ENCODE measurements at places on chromosomes 5 and 9.

DNA sequence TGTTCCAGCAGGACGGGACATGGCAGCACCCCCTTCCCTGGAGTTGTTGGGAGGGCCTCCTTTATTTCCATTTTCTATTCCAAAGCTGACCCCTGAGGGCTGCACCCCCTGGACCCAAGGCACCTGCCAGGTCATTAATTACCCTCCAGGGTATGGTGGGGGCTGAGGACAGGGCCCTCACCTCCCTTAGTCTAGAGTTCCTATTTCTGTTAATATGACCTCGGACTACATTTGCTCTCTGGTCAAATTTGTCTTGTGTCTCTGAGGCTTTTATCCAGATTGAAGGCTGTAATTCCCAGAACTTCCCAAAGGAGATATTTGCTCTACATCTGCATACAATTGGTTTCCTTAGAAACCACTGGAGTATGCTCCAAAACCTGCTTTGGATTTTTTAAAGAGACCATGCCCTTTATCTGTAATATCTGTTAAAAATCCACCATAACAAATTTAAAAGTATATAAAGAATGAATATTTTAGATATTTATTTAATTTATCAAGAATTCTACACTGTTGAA is 16.8 kb downstream of the PHF2 start:
- no peak for DNase-seq

- DNase-seq: no peak
These were observed 7.8 kb upstream of the RXRA start for GRCh38 chr9:134318481-134318891.

- DNase-seq: no peak
These were observed 422.7 kb downstream of the TLE1 start for GRCh38 chr9:81266674-81267073.

DNA sequence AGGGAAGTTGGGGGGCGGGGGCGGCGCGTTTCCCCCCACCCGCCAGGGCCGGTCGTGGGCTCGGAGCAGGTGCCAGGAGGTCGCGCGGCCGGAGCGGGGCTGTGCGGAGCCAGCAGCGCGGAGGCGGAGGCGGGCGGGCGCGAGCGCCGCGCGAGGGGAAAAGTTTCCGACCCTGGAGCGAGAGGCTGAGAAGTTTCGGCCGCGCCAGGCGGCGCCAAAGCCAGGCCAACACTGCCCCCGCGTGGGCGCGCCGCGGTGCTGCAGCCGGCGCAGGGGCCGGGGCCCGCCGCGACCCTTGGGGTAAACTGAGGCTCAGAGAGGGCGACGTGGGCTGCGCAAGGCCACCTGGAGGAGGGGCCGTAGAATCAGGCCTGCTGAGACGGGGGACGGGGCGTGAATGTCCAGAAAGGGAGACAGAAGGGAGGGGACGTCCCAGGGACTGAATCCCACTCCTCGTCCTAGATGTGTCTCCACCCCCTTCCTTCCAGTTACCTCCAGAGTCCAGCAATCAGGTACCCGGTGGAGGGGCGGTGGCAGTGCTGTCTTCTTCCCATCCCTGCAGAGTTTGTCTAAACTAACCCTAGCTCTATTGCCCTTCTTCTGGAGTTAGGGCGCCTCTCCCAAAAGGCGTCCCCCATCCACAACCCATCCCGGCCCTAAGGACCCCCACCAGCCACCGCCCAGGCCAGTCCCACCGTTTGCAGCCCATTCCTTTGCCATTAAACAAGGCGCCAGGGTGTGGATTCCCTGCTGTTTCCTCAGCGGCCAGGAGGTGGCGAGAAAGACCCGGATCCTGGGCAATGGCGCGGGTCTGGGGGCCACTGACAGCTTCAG is 10.2 kb downstream of the C9orf50 start:
- DNase-seq: peak; percentile 64

DNA sequence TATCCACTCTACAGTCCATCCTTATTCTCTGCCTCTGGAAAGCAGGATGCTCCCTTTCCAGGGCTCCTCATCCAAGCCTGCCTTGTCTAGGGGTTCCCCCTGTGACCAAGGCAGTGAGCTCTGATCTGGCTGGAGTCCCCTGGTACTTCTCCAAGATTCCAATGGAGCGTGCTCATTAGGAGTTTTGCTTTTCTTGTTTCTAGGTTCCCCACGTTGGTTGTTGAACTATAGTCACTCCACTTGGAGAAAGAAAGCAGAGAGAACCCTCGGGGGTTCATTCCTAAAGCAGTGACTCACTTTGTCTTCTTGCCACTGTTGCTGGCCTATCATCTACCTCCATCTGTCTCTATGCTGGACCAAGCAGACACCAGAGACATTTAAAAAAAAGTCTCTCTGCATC is 192.6 kb downstream of the TLE4 start:
- DNase-seq: no peak

DNA sequence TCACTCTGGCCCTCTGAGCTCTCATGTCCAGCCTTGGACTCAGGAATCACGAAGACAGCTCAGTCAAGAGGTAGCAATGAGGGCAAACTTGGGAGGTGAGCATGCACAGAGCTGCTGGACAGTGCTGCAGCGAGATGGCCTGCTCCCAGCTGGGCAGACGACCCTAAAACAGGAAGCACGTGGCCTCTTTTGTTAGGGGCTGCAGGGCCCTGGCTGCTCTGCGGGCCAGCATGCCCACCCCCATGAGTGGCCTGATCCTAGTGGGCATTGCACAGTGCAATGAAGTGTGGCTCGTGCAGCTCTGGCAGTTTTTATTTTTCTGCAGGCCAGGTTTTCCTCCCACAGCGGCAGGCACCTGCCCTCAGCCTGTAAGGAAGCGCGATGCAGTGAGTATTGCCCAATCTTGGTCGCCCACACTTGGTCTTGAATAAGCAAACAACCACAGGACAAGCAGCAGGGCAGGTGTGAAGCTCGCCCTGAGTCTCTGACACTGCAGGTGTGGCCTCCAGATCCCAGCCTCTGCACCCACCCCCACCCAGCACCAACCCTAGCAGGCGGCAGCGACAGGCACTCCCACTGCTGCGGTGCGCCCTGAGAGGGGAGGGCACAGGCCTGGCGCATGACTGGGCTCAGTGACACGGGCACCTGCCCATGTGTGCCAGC is 60.8 kb downstream of the SEMA4D start:
- DNase-seq: no peak

DNA sequence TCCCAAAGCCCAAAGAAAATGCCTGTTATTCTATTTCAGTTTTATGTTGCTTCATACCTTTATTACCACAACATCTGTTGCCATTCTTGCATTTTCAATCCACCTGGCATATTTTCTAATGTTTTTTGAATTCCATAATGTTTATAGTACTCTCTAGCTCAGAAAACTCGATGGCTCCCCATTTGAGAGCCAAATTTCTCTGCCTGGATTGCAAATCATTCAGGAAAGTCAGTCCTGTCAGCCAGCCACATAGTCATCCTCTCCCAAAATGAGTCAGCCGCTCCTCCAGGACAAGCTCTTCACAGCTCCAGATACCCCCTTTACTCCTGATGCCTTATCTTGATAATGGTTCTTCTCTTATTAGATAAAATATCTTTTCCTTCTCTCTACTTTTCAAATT is 78.2 kb upstream of the ADCY2 start:
- no peak for DNase-seq

- no peak for DNase-seq
These were observed 208.1 kb downstream of the GNA14 start for GRCh38 chr9:77440057-77440456.

DNA sequence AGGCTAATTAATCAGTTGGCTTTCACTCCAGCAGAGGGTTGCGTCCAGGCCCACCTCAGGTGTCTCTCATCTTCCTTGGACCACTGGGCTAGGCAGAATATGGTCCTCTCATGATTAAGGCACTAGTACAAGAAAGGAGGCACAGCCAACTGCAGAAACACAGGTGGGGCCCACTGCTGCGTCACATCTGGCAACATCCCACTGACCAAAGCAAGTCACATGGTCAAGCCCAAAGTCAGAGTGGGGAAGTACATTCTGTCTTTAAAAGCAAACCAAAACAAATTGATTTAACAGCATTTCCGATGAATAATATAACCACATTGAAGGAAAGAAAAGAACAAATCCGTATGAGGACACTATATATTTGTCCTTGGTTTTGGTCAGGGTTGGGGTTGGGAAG is 28.0 kb upstream of the UBTD2 start:
- DNase-seq: no peak

GRCh38 chr5:180975338-180975737 is 13.3 kb upstream of the BTNL3 start:
- DNase-seq: no peak

DNA sequence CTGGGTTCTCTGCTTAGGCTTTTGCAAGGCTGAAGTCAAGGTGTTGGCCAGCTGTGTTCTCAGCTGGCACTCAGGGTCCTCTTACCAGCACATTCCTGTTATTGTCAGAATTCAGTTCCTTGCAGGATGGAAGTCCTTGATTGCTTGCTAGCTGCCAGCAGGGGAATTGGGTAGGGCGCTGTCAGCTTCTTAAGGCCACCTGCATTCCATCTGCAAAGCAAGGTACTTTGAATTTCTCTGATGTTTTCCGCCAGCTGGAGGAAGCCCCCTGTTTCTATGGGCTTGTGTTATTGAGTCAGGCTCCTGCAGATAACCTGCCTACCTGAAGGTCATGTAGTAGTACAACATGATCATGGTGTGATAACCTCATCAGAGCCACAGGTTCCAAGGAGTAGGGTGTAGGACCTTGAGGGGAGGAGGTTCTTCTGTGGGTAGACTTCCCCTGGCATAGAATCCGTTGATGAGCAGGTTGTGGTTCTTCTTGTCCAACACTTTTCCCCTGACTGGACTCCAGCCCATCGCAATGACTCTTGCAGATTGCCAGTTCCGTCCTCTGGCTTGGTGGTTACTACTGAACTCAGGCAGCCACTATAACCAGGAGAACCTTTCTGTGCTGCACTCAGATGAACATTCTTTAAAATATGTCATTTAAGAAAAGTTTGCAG is 6.8 kb downstream of the TENT4A start:
- no peak for DNase-seq

DNA sequence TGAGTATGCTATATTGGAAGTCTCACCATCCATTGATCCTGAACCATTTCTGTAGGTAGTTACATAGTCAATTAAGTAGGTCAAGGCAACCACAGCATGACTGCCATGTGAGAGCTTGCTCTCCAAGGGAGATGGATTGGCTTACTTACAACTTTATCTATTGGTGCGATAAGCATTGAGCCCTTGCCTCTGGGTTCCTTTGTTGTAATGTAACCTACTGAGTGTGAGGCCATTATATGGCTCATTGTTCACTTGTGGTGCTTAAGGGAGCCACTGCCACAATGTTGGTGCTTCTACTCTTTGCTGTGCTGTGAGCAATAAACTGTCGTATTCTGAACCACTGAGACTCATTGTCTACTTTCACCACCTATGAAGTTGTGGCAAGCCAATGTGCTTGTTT is 510.6 kb upstream of the ITGA1 start:
- DNase-seq: no peak

- no peak for DNase-seq
These were observed 3.5 kb downstream of the ASPN start for GRCh38 chr9:92478783-92479182.

GRCh38 chr9:2424619-2425033 is 197.0 kb upstream of the VLDLR start:
- DNase-seq: no peak

DNA sequence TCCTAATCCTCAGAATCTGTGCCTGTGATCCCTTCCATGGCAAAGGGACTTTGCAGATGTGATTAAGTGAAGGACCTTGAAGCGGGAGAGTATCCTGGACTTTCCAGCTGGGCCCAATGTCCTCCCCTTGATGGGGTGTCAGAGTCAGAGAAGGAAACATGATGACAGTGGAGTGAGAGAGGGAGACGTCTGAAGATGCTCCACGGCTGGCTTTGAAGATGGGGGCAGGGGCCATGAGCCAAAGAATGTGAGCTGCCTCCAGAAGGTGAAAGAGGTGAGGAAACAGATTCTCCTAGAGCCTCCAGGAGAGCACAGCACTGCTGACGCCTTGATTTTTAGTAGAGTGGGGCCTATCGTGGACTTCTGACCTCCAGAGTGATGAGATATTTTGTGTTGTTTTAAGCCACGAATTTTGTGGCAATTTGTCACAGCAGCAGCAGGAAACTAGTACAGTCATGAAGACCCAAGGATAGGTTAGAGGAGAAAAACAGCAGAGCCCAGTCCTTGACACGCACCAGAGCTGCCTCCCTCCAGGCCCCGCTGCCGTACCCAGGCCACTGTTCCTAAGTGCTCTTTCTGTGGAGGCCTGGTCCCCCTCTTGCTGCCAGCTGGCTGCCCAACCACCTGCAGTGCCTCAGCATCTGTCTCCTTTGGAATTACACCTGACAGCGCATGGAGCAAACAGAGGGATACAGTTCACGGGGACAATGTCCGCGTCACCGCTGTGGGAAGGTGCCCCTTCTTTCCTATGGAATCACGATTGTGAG is 78.1 kb downstream of the MACROH2A1 start:
- no peak for DNase-seq

DNA sequence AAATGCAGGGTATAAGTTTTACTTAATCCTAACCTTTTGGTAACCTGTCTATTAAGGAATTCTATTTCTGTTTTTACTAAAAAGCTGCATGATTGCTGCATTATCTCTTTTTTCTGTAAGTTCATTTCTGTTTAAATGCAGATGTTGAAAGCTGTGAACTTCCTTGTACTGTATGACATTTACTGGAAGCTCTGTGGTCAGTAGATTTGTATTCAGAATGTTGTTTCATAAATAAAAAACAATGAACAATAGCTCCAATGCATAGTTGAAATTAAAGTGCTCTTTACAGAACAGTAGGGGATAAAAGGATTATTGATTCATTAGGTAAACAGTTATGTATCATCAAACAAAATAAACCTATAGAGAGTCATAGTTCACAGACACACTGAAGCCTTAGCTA is 46.5 kb upstream of the FKTN start:
- DNase-seq: no peak

GRCh38 chr9:7273575-7273974 is 515.8 kb downstream of the KDM4C start:
- no peak for DNase-seq

GRCh38 chr5:133520991-133521706 is 91.2 kb downstream of the FSTL4 start:
- no peak for DNase-seq

GRCh38 chr5:127867022-127867783 is 164.0 kb downstream of the CCDC192 start:
- no peak for DNase-seq

DNA sequence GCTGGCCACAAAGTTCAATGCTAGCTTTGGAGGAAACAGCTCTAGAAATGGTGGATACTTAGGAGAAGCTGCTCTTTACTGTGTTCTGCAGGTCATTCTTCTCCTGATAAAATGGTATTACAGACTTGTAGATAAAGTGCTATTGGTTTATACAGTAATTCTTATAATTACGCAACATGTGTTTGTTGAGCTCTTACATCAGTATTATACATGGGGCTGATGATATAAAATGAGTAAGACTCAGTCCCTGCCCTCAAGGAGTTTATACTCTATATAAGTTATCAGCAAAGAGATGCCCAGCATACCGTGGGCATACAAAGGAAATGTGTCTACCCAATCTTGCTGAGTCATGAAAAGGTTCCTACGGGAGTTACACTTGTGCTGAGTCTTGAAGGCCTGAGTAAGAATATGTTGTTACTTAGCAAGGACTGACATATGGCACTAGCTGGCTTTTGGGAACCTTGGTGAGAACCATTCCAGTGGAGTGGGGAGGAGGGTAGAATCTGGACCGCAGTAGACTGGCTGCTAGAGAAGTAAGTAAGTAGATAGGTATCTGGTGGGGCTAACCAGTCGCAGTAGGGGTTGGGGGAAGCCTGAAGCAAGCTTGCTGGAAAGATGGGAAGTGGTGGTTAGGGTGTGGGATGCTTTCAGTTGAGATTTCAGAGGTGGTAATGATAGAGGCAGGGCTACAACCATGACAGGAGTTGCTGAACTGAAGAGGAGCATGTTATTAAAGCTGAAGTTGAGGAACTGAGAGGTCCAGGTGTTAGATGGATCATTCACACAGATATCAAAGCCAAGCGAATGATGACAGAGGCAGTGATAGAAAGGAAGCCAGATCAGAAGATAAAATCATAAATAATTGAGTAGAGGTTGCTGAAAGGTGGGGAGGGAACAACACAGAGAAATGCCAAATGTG is 11.1 kb upstream of the TTC23L start:
- DNase-seq: no peak

Measured in activated CD4-positive, alpha-beta T cell treated with anti-CD3 and anti-CD28 coated beads for 1 hour (primary cell).